Breast epithelium (tissue), 4 donors: ENCODE measurements at places on chromosomes 2 and 18.

DNA sequence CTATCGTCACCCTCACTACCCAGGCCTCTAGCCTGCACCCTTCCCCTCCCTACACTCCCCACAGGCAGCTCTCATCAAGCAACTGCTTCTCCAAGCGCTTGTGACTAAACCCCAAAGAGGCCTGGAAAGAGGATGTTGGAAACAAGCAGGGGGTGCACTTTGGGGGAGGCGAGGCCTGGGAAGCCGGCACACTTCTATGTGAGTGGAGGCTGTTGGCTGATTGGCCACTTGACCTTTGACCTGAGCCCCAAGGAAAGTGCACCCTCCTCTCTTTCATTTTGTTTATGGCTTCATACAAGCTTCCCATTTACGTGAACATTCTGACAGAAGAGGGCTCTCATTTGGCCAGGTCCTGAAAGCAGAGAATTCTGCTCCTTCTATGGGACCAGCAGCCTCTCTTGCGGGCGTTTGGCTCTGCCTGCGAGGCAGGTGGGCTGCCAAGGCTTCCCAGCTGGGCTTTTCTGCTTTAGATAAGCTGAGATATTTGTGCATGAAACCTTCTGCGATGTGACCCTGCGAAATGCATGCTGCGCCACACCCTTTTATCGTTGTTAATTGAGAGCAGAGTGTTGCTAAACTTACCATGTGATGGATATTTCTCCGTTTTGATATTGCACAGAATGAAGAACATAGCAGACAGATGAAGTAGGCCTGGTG, 134.8 kb upstream of the NCK2 start:
- no peaks in the 10 kb centered on the region for H3K27me3 ChIP-seq
- H3K4me3 ChIP-seq: no peak overlapping the region
- no peak for DNase-seq

DNA sequence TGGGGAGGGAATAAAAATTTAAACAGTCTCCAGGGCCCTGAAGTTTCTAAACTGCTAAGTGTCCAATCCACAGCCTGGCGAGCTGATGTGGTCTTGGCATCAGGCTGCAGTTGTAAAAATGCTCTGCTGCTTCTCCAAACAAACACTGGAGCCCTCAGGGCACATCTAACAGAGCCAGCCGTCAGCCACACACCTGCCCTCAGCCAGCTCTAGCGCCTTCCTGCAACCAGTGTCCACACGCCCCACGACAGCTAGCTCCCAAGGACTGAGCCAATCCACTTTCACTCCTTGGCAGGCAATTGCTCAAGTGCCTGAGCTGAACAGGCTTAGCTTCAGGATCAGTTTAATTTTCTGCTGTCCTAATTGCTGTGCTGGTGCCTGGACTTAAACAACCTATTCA, 446.4 kb upstream of the RAB12 start:
- DNase-seq: peak; percentile 19
- no peaks in the 10 kb centered on the region for H3K36me3 ChIP-seq
- no peak overlapping the region for H3K27ac ChIP-seq

- no peak for DNase-seq
- no peaks in the 10 kb centered on the region for H3K4me1 ChIP-seq
- no peaks in the 10 kb centered on the region for H3K27me3 ChIP-seq
- no peak overlapping the region for H3K27ac ChIP-seq
- no peak overlapping the region for H3K4me3 ChIP-seq
- H3K36me3 ChIP-seq: no peaks in the 10 kb centered on the region
These were observed 10.8 kb upstream of the PRLH start for GRCh38 chr2:237555560-237555959.

DNA sequence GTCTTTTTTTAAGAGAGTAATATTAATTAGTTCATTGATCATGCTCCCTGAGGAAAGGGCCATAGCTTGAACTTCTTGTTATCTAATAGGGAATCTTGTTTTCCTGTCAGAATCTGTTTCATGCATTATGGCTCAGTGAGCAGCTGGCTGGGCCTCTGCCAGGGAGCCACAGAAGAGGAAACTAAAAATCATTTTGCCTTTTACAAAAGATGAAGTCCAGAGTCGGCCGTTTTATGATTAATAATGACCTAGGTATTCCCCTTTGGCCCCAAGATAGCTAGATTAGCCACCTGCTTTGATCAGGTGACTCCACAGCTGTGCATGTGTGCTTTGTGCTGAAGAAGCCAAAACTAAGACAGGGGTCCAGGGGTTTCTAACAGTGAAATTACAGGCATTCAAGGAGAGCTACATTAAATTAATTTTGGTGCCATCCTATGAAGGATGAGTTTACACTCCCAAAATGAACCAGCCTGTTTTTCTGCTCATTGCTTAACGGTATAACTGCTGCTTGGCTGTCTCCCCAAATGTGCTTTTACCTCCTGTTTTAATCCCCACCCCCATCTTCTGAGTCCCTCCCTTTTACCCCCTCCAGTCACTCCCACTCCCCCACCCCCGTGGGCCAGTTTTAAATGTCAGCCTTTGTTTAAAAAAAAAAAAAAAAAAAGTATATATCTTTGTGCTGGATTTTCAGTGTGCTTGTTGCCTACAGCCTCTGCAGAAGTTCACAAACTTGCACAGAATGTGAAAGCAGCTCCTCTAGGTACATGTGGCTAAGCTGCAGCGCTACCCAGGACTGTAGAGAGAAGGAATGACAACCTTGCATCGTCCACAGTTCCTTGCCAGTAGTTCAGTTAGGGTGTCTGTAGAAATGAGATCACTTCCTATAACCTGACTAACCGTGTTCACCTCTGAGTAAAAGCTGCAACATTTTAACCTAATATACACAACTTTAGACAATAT, 93.1 kb downstream of the CABLES1 start:
- no peak for DNase-seq
- H3K36me3 ChIP-seq: no peaks in the 10 kb centered on the region
- peaks cover 5% of the 10 kb centered on the region for H3K4me1 ChIP-seq
- H3K4me3 ChIP-seq: no peak overlapping the region
- H3K27me3 ChIP-seq: no peaks in the 10 kb centered on the region

DNA sequence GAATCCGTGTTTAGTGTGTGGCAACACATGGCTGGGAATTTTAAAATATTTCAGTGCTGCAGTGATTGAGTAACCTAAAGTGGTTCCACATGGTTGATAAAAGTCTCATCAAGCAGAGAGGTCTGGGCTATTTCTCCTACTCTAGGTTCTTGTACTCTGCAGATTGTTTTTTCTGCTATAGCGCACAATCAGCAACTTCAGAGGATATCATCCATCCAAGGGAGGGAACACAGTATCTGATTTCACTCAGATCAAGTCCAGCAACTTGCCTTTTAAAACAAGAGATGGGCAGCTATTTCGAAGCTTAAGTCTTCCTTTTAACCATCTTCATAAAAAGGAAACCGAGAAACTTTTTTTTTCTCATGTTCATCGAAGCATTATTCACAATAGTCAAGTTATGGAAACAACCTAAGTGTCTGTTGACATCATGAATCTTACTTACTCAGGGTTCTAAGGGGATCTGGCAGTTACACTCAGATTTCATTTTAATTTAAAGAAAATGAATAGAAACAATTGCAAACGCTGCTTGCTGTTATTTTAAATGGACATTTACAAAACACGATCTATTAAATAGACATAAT, 172.7 kb upstream of the TRIB2 start:
- no peak for DNase-seq
- no peak overlapping the region for H3K4me3 ChIP-seq
- H3K27ac ChIP-seq: peak overlapping the region; percentile 41
- H3K36me3 ChIP-seq: no peaks in the 10 kb centered on the region
- H3K27me3 ChIP-seq: no peaks in the 10 kb centered on the region

DNA sequence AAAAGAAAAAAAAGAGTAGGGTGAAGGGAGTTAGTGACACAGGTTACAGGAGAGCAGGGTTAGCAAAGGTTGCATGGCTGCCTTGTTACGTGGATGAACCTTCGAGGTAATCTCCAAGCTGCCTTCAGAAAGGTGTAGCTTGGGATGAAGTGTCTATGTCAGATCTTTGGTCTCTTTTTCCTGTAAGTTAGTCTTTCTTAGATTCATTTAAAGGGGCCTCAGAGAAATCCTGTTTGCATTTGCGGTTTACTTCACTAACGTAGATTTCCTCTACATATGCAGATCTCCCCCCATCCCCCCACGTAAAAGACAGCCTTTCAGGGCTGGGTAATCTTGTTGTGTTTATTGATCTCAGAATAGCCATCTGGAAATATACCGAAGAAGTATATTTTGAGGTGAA, 83.7 kb downstream of the MTA3 start:
- no peaks in the 10 kb centered on the region for H3K27me3 ChIP-seq
- H3K27ac ChIP-seq: no peak overlapping the region
- no peak for DNase-seq
- no peaks in the 10 kb centered on the region for H3K36me3 ChIP-seq

DNA sequence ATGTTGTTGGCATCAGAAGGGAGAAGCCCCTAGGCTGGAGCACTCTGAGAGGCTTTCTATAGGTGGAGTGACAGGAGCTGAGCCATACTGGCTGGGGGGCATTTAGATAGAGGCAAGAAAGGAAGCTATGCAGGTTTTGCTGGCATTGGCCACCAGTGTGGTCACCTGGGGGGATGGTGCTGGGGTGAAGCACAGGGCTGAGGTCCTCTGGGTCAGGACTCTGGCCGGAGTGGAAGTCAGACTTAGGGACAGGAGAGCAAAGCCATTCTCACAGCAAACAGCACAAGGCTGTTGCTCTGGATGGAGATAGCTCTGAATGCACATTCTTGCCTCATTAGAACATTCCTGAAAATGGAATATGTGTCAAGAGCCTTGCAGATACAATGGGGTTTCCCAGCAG, 47.4 kb downstream of the NTSR2 start:
- H3K4me1 ChIP-seq: no peaks in the 10 kb centered on the region
- DNase-seq: no peak
- no peak overlapping the region for H3K27ac ChIP-seq

- H3K36me3 ChIP-seq: no peaks in the 10 kb centered on the region
- DNase-seq: no peak
- H3K4me3 ChIP-seq: no peak overlapping the region
These were observed 143.9 kb upstream of the KLHL29 start for GRCh38 chr2:23241121-23241520.

- H3K4me1 ChIP-seq: no peaks in the 10 kb centered on the region
- no peak overlapping the region for H3K27ac ChIP-seq
- DNase-seq: no peak
These were observed 153.8 kb downstream of the TTC32 start for GRCh38 chr2:19748073-19748375.

GRCh38 chr2:169637620-169638019, 53.5 kb downstream of the PPIG start:
- no peaks in the 10 kb centered on the region for H3K4me1 ChIP-seq
- no peak overlapping the region for H3K27ac ChIP-seq
- H3K4me3 ChIP-seq: no peak overlapping the region
- no peak for DNase-seq
- H3K27me3 ChIP-seq: no peaks in the 10 kb centered on the region
